ENCODE measurements at places on chromosomes 1 and 21.

- DNase-seq, result no peak
Measured at GRCh38 chr1:59096501-59096900, 200.4 kb upstream of the FGGY start.

- no peak for DNase-seq
Measured at GRCh38 chr1:100721526-100722207, 2.1 kb downstream of the VCAM1 start.

DNA sequence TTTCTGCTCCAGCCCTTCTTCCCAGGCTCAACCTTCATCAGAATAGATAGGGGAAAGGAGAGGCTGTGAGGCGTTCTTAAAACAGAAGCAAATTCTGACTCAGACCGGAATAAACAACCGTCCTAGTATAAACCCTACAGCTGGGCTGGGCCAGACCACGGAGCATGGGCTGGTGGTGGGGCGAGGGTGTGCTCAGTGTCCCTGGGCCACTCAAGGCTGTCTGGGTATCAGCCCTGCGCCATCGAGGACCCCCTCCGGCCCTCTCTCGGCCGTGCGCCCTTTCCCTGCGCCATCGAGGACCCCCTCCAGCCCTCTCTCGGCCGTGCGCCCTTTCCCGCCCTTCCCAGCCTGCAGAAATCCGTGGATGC lies 36.0 kb downstream of the CAPN2 start:
- no peak for DNase-seq

GRCh38 chr1:164770131-164770529 lies 211.1 kb downstream of the PBX1 start:
- DNase-seq, result no peak

GRCh38 chr1:222329493-222330045 lies 218.3 kb downstream of the HHIPL2 start:
- no peak for DNase-seq

GRCh38 chr21:42384156-42384945 lies 11.5 kb downstream of the TMPRSS3 start:
- no peak for DNase-seq

- no peak for DNase-seq
Measured at GRCh38 chr1:204673209-204673608, 12.3 kb downstream of the LRRN2 start.

DNA sequence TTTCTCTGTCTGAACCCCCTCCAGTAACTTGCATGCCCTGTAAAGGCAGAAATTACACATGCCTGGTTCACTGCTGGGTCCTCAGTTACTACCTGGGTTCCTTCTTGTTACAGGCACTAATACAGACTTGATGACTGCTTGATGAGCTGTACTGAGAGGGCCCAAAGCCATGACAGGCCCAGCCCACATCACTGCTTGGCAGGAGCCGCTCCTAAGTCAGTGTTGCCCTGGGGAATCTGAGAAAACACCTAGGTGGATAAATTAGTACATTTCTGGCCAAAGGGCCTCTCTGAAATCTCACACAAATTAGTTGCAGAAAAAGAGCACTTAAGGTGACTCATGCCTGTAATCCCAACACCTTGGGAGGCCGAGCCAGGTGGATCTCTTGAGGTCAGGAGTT lies 37.8 kb upstream of the IRF2BP2 start:
- no peak for DNase-seq

- no peak for DNase-seq
Measured at GRCh38 chr1:32345289-32345827, 9.3 kb upstream of the MARCKSL1 start.

DNA sequence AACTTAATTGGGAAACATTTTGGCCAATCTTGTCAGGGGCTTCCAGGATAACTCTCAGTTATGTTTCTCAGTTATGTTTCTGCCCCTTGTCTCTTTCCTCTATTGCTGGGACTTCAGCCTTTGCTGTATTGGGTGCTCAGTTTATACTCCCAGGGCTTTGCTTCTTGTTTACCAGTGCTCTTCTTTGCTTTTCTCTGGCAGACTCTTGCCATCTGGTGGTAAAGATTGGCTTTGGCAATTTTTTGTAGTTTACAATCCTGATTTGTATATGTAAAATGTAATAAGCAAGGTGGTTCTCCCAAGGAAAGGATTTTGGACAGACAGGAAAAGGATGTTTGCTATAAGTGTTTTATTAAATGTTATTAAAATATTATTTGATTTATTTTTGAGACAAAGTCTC lies 37.9 kb downstream of the FABP3 start:
- no peak for DNase-seq

- DNase-seq, result no peak
Measured at GRCh38 chr1:196535727-196536126, 72.5 kb downstream of the KCNT2 start.
